Stimulated activated CD4-positive, alpha-beta T cell treated with anti-CD3 and anti-CD28 coated beads, Interleukin-15, amount 100 ng/mL, for 1 hour (primary cell): ENCODE measurements at places on chromosomes 1 and 21.

DNA sequence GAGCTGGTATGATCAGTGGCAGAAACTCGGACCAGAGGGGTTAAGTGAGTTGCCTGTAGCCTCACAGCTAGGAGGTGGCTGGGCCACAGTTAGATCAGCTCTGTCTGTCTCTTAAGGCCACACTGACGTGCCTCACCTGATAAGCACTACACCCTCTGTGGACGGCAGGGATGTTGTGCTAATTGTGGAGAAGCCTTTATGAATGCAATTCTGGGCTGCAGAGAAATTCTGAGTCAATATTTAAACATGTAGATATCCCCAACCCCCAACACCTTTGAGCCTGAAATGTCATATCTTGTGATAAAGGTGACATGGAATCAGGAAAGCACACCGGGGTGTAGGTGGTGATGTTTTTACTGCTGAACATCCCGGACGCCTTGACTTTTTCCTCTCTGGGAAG lies 88.3 kb downstream of the KCNJ6 start:
- no peak for DNase-seq

GRCh38 chr1:162171111-162171510 lies 101.6 kb downstream of the NOS1AP start:
- no peak for DNase-seq

DNA sequence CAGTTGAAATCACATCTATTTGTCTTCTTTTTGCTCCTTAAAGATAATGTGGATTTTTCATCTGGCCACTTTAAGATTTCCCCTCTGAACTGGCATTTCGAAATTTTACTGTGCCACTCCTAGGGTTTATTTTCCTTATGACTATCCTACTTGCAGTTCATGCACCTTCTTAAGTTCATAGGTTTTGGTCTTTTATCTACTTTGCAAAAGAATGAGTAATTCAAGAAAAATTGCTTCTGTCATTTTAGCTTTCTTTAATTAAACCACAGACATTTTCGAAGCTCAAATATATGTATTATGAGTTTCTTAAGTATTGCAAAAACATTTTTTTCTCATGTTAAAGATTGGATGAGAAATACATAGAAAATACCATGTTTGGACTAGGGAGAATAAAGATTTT lies 1244.8 kb upstream of the TMPRSS15 start:
- DNase-seq, result no peak

DNA sequence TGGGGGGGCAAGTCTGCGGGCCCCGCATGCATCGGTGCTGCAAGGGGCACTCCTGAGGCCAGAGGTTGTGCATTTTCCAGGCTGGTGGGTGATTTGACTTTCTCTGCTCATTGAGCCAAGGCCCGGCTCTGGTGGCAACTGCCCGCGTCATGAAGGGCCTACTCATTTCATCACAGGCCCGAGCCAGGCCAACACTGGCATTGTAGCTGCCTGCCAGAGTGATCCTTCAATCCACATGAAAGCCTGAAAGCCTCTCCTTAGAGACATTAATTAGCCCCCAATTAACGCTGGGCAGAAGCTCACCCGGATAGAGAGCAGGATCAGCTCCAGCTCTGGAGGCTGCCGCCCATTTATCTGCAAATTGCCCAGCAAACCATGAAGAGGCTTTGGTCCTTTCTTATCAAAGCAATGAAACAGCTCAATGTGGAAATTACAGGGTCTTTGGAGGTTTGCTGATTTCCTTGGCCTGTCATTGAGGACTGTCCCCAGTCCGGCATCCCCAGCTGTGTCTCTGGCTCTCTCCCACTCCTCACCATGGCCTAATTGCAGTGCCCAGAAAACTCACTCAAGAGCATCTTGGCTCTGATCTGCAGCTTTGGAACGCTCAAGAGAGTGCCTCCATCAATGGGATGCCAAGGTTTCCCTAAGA lies 50.4 kb upstream of the STUM start:
- DNase-seq, result no peak

GRCh38 chr1:7048395-7048794 lies 263.1 kb downstream of the CAMTA1 start:
- DNase-seq, result no peak

DNA sequence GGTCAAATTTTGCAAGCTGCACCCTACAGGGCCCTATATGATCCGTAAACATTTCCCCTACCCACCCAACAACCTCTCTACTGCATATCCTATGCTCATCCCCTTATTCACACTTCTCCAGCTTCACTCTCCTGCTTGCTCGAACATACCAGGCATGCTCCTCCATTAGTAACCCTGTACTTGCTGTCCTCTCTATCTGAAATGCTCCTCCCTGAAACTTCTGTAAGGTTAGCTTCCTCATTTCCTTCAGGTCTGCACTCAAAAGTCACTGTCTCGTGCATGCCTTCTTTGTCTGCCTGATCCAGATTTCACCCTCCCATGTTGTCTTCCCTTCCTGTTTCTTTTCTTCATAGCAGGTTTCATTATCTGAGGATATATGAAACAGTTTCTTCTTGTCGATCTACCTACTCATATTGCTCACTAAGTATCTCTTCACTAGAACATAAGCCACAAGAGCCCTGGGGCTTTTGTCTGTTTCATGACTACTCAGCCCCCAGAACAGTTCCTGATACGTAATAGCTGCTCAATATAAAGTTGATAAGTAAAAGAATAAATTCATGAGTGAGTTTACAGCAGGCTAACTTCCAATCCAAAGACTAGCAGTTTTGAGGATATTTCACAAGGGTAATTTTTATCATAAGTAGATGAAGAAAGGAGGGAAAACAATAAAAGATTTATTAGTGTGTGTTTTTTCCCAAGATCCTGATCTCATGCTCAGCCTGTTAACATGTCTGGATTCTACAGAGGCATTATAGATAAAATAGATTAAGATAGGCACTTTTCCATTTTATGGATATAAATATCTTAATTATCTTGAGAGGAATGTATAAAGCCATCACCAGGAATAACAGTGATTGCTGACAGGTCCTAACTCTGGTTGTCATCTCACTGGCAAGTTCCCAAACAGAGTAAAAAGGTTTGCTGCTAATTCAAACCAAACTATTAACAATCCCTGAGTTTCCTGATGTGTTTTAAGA lies 392.5 kb upstream of the ESRRG start:
- no peak for DNase-seq

GRCh38 chr1:150660584-150660983 lies 31.2 kb upstream of the ENSA start:
- no peak for DNase-seq

DNA sequence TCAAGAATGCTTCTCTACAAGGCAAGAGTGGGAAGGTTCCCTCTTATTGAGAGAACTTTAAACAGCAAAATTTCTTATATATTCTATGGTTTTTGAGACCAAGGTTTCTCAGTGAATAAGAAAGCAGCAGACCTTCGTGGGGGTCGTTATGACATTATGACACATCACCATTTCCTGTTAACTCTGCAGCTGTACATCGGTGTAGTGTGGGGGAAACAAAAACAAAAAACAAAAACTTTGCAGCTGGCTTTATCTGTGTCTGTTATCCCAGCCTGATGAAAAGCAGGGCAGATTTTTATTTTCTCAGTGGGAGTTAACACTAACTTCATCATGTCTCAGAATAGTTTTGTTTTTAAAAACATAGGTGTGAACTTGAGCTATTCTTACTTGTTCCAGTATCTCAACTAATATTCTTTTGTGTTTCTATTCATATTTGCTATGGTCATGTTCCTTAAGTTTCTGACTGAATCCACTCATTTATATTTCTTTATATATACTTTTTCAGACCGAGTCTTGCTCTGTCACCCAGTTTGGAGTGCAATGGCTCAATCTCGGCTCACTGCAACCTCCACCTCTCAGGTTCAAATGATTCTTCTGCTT lies 2.1 kb downstream of the SDE2 start:
- no peak for DNase-seq

- DNase-seq, result no peak
Measured at GRCh38 chr1:70264839-70265238, 43.7 kb downstream of the SRSF11 start.

- DNase-seq, result no peak
Measured at GRCh38 chr1:57064379-57065140, 98.7 kb upstream of the C8B start.

- no peak for DNase-seq
Measured at GRCh38 chr1:162133566-162133965, 64.1 kb downstream of the NOS1AP start.

- DNase-seq, result no peak
Measured at GRCh38 chr1:218464871-218465270, 119.7 kb downstream of the TGFB2 start.

- no peak for DNase-seq
Measured at GRCh38 chr1:93699503-93700168, 18.0 kb upstream of the BCAR3 start.

DNA sequence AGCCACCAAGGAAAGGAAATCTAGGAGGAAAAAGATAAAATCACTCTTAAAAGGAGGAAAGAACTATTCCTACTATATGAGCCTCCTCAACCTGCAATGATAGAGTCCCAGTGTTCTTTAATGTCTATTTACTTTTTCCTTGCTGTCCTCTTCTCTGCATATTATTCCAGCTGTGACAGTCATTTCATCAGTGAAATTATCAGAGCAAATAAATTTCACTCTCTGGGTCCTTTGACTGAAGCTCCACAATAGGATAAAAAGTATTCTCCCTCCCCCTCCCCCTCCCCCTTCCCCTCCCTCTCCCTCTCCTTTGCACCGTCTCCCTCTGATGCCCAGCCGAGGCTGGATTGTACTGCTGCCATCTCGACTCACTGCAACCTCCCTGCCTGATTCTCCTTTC lies 107.5 kb upstream of the DPT start:
- DNase-seq, result no peak

DNA sequence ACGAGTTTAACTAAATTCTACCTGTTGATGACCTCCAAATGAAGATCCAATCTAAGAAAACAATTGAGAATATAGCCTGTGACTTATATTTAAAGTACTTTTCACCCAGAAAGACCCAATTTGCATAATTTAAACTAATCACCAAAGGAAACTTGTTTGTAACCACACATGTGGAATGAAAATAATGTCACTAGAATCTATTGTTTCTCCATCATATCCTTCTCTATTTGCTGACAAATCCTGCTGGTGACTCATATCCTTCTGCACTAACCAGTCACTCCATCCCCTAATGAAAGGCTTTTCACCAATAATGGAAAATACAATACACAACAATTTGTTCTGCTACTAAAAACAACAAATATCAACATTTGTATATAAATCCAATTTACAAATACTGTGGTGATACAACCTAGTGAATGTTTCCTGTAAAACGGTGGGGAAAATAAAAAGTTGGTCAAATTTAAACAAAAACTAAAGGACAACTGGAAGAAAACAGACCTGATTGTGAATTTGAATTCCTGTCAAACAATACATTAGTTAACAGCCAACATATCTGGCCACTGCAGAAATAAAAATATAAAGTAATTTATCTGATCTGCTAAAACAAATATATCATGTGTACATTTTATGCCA lies 6.5 kb downstream of the PTP4A2 start:
- no peak for DNase-seq

DNA sequence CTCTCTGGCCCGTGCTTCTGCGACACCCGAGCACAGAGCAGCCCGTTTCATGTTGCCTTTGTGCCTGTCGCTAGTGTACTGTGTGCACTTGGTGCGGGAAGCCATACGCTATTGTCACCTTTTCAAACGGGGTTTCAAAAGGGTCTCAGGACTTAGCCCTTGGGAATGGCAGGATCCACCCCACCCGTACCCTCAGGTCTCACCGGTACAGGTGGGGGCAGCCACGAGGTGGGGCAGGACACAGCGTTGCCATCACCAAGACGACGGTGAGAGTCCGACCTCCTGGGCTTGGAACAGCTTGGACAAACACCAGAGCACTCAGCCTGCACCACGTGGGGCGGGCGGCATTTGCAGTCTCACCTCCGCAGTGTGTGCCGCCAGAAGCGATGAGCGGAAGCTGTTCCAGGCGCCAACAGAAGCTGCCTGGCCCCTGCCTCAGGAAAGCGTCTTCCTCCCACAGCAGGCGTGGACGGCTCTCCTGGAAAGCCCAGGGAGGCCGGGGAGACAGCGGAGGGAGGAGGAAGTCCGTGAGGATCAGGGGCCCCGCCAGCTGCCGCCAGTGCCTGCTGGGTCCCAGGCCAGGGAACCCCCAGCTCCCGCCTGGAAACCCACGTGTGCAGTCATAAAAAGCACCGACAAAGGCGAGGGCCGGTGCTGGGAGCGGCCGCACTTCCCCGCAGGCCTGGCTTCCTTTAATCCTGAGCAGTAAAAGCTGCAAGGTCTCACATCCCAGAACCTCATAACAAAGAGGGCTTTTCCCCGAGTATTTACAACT lies 131.3 kb upstream of the ARHGEF16 start:
- DNase-seq, result no peak

DNA sequence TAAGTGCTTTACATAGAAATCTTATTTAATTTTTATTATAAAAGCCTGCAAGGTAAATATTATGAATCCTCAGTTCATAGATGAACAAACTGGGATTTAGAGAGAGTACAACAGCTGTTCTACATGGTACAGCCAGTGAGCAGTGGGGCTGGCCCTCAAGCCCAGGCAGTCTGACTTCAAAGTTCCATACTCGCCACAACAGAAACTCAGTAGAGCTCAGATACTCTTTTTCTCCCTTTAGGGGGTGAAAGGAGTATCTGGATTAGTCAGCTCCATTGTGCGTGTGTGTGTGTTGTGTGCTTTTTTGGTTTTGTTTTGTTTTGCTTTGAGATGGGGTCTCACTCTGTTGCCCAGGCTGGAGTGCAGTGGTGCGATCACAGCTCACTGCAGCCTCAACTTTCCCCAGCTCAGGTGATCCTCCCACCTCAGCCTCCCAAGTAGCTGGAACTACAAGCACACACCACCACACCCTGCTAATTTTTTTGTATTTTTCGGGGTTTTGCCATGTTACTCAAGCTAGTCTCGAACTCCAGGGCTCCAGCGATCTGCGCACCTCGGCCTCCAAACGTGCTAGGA lies 378.5 kb downstream of the SMYD3 start:
- no peak for DNase-seq

DNA sequence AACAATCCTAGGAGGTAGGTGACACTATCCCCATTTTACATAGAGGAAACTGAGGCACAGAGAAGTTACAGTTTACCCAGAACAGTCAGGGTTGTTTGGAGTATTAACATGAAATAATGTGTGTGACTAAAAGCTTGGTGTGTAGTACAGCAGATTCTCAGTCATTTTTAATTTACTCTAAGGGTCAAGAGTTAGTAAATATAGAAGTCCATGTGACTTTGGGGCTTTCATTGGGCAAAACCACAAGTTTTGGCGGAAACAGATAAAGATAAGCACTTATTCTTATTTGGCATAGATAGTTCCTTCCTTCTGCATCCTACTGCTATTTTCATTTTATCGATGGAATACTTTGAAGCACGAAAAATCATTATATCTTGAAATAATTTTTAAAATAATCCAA lies 128.5 kb downstream of the DNM3 start:
- no peak for DNase-seq

GRCh38 chr1:198162091-198162767 lies 5.4 kb downstream of the NEK7 start:
- no peak for DNase-seq
